ENCODE measurements at places on chromosomes 12 and 14.

- DNase-seq, result no peak
These were observed 8.0 kb downstream of the ERP27 start for GRCh38 chr12:14930299-14930698.

DNA sequence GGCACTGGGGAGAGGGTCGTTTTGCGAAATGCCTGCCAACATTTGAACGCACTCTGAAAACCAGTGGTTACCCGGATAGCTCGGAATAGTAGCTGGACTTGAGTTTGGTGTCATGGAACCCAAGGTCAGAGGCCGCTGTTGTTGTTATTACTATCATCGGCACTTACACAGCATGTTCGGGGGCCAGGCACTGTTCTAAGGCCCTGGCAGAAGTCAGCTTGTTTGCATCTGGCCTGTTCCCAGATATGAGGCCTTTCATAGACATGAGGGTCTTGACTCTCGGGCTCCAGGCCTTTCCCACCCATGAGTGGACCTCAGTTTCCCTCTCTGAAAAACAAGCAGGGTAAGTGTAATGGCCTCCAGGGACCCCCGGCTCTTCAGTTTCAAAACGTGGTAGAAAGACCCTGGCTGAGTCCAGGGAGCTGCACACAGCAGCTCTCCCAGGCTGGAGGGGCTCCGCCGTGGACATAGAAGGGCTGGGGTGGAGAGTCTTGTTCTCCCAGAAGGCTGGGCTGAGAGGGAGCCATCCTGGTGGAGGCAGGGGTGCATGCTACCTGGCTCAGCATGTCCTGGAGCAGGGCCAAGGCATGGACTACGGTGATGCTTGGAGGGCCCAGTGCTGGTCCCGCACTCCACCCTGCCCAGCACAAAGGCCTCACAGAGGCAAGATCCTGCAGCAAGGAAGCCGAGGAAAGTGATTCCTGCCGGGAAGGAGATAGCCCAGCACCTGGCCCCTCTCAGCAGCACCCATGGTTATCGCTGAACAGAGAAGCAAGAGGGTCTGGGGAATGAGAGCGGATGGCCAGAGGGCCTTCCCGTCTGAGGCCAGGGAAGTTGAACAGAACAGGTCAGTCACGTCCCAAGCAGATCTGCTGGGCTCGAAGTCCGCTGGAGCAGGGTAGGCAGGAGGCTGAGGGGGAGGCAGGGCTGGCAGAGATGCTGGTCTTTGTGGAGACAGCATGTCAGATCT is 63.5 kb upstream of the C14orf180 start:
- no peak for DNase-seq

GRCh38 chr12:127507341-127507740 is 759.6 kb upstream of the TMEM132C start:
- no peak for DNase-seq

DNA sequence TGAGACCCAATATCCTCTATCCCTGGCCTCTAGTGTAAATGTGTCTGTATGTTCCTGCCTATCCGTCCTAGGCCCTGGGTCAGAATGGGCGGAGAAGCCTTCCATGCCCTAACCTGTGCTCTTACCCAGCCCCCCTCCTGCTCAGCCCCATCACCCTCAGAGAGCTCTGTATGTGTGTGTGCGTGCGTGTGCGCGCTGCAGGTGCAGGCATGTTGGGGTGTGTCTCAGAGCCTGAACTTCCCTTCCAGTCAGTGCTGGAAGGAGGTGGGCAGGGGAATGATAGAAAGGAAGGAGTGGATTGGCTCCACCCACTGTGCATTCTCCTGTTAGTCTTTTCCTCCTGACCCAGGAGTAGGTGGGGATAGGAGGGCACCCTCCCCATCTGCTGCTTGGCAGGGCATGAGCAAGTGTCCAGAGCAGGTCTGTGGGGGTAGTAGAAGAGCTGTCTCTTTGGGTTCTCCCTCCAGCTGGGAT is 7.2 kb downstream of the NAB2 start:
- no peak for DNase-seq

- no peak for DNase-seq
These were observed 258.4 kb downstream of the AKAP6 start for GRCh38 chr14:32587461-32587860.

GRCh38 chr14:70901269-70901668 is 6.0 kb upstream of the PCNX1 start:
- DNase-seq, result no peak

GRCh38 chr12:25074954-25075353 is 120.0 kb downstream of the DNAI7 start:
- no peak for DNase-seq

DNA sequence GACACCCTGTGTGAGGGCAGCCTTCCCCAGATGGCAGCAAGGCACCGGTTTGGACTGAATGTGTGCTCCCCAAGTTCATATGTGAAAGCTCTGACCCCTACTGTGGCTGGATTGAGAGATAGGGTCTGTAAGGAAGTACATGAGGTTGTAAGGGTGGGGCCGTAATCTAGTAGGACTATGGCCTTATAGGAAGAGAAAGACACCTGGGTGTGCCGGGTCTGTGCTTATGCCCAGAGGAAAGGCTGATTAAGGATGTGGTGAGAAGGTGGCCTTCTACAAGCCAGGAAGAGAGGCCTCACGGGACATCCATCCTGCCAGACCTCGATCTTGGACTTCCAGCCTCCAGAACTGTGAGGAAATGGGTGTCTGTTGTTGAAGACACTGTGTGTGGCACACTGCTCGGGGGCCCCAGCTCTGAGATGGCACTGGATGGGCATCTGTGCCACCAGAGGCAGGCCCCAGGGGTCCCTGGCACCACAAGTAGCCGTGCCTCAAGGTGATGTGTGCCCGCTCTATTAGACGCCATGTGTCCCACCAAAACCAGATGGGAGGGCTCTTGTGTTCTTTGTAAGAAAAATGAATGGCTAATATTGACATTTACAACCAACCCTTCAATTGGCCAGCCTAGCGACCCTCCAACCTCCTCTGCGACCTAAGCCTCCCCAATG is 22.0 kb downstream of the FGF6 start:
- DNase-seq, result no peak

DNA sequence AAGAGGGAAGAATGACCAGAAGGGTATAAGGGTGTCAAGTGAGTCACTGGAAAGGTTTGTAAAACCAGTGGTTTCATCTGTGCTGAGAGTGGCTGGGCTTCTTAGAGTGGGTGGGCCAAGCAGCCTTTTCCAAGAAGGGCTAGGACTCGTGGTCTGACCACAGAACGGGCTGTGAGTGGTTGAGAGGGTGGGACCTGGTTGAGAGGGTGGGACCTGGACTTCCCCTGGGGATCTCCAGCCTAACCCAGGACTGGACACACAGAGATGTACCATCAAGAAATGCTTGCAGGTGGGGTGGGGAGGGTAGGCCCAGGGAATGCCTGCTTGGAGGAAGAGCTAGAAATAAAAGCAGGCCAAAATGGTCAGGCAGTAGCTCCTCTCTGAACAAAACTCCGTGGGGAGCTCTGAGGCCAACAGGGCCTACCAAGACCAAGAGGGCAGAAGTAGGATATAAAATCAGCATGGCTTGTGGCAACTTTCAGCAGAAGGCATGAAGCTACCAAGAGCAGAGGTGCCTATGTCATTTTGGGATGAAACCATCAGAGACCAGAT is 140.5 kb downstream of the FOXN3 start:
- peak; percentile 71 for DNase-seq

- DNase-seq, result no peak
These were observed 9.0 kb upstream of the LRP6 start for GRCh38 chr12:12275874-12276273.

DNA sequence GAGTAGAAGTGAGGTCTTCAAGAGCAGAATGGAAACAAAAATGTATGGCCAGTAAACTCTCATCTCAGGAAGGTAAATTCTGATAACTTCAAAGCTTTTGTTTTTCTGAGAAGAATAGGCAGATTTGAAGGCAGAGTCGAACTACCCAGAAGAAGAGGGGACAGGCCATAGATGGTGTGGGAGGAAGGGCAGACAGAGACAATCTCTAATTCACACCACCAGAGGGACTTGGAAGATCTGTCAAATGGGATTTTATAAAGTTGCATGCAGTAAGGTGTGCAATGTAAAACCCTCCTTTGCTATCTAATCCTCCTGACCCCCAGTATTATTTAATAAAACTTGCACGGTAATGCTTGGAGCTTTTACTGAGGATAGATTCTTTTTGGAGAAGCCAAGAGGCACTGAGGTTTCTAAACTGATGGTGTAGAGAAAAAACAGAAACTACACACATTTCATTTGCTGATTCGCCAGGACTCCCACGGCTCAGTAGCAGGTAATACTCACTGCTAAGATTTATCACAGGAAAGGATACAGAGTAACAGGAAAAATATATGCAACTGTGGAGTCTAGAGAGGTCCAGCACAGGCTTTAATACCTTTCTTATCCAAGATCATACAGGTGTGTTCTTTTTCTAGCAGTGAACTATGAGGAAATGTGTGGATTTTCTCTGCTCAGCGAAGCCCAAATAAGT is 18.3 kb downstream of the SLC38A2 start:
- DNase-seq, result no peak

- peak; percentile 80 for DNase-seq
These were observed 132.6 kb upstream of the PLEKHG7 start for GRCh38 chr12:92570056-92570753.

- DNase-seq, result no peak
These were observed 49.2 kb upstream of the LYZ start for GRCh38 chr12:69298947-69299346.

DNA sequence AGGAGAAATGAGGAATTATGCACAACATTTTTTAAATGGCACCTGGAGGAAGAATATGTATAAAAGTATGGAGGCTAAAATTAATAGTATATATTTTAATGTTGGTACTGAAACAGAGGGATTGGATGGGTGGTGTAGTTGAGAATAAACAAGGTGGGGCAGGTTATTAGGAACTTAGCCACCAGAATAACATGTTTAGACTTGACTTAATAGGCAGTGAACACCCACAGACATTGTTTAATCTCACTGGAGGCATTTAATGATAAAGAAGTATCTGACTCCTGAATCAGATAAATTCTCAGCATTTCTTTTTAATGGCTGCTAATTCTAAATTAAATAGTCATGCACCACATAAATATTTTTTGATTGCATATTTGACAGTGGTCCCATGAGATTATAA is 139.7 kb downstream of the CNTN1 start:
- no peak for DNase-seq

DNA sequence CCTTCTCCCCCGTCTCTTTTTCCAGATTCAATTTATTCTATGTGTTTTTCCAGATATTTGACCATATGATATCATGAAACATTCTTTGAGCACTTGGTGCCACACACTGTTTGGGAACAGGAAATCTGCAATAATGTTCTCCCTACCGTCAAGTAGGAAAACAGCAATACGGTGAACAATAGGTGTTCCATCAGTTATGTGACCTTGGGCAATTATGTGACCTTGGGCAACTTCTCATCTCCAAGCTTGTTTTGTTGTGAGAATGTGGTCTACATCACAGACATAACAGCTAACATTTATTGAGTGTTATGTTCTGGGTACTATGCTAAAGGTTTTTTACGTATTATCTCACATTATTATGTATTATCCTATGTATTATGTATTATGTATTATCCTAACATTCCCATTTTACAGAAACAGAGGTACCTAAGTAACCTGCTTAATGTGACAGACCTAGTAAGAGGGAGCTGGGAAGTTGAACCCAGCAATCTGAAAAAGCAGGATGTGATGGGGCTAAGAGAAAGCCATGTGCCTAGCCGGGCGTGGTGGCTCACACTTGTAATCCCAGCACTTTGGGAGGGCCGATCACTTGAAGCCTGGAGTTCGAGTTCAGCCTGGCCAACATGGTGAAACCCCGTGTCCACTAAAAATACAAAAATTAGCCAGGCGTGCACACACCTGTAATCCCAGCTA is 1.2 kb upstream of the NEK9 start:
- DNase-seq, result no peak

DNA sequence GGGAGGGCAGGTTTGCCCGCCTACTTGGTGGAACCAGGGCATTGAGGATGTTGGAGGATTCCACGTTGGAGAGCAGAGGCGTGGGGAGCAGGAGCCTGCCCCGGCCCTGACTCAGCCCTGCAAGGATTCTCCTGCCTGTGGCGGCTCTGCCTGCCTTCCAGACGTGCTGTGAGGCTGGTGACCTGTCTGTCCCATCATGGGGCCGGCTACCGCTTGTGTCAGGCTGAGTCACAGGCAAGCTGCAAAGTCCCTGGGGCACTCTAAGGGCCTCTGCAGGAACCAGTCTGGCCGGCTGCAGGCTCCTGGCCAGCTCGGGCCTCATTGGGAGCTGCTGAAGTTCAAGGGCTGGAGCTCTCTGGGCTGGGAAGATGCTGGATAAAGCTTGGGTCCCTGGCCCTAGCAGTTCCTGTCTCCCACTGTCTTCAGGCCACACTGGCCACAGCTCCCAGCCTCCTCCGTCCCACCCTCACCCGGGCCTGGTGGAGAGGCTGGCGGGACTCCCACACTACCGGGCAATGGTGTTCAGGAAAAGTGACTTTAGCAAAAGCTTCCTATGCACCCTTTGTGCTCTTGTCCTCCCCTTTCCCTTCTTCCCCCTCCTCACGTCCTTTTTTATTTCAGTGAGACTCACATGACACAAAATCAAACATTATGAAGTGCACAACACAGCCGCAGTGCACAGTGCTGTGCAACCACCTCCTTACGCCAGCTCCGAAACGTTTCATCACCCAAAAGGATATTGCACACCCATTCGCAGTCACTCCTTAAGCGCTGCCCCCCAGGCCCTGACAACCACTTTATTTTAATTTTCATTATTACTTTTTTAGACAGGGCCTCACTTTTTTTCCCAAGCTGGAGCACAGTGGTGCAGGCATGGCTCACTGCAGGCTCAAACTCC is 22.0 kb upstream of the ULK1 start:
- DNase-seq, result no peak

DNA sequence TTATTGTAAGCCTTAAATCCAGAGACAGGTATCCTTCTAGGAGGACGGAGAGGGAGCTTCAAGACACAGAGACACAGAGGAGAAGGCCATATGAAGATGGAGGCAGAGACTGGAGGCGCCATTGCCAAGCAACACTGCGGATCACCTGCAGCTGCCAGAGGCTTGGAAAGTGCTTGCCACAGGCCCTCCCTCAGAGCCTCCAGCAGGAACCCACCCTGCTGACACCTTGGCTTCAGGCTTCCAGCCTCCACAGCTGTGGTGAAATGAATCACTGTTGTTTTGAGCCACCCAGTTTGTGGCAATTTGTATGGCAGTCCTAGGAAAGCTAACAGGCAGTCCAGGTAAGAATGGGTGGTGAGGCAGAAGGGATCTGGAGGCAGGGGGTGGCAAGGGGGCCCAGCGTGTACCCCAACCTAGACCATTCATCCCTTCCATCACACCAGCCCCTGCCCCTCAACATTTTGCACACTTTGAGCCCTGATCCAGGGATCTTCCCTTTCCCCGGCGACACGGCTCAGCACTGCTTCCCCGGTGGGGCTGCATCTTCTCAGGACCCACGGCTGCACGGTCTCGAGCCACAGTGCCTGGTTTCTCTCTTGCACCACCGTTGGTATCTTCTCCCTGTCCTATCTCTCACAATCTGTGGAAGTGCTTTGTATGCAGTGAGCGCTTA is 22.3 kb upstream of the BCDIN3D start:
- DNase-seq, result no peak

Measured in CD4-positive, alpha-beta T cell treated with Interleukin-4 for 1 hour (primary cell).